NCI-H524 treated with DMSO at 0.1 percent for 48 hours (cell line): ENCODE measurements at places on chromosomes 1 and 21.

GRCh38 chr1:68936530-68936929, 439.6 kb upstream of the DEPDC1 start:
- DNase-seq, result no peak

DNA sequence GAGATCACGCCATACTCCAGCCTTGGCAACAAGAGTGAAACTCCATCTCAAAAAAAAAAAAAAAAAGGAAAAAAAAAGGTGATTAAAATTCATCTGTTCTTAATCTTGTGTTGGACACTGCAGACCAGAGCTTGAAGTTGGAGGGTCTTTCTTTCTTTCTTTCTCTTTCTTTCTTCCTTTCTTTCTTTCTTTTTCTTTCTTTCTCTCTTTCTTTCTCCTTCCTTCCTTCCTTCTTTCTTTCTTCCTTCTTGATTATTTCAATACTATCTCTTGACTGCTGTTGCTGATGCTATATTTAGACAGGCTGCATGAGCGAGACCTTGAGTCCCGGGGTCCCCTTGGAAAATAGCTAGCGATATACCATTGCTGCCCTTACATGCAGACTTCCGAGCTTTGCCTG, 107.4 kb upstream of the ADAR start:
- DNase-seq, result no peak

GRCh38 chr1:164796916-164797315, 237.9 kb downstream of the PBX1 start:
- DNase-seq, result no peak

DNA sequence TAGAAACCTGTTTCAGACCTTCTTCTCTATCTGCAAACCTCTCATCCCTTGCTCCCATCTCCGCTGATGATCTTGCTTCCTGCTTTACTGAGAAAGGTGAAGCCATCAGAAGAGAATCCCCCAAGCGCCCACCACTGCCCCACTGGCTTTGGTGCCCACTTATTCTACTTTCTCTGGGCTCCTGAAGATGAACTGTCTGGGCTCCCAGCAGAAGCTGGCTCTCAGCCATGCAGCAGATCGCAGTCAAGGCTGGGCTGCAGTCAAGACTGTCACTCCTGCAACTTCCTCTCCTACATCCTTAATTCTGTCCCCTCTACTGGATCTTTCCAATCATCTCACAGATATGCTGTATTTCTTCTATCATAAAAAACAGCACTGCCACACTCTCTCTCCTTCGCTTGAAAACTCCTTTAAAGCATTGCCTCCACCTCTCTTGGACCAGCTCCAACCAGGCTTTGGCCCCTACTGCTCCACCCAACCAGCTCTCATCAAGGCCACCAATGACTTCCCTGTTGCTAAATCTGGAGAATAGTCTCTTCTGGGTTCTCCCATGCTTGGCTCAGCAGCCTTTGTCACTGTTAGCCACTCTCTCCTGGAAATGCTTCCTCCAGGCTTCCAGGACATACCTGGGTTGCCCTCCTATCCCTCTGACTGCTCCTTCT, 25.8 kb downstream of the TRIM62 start:
- no peak for DNase-seq

- DNase-seq, result no peak
Measured at GRCh38 chr21:42282021-42282420, 33.2 kb downstream of the TFF3 start.

- DNase-seq, result no peak
Measured at GRCh38 chr1:15820478-15820877, 13.0 kb upstream of the UQCRHL start.

GRCh38 chr1:188782220-188782841, 1695.3 kb downstream of the BRINP3 start:
- no peak for DNase-seq

DNA sequence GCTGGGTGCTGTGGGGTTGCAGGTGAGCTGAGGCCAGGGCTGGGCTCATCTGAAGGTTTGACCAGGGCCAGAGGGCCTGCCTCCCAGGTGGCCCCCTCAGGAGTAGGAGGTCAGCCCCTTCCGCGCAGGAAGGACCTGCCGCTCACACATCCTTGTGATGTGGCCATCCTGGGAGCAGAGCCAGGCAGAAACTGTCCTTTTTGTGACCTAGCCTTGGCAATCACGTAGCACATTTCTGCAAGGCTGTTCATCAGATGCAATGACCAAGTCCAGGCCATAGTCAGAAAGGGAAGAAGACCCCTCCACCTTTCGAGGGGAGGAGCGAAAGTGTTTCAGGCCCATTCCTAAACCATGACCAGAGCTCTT, 55.5 kb upstream of the TRAPPC10 start:
- no peak for DNase-seq
